ENCODE measurements at places on chromosomes 2 and 18.
A peak's percentile ranks its signal among the peaks of the same experiment; 100 is the strongest.

DNA sequence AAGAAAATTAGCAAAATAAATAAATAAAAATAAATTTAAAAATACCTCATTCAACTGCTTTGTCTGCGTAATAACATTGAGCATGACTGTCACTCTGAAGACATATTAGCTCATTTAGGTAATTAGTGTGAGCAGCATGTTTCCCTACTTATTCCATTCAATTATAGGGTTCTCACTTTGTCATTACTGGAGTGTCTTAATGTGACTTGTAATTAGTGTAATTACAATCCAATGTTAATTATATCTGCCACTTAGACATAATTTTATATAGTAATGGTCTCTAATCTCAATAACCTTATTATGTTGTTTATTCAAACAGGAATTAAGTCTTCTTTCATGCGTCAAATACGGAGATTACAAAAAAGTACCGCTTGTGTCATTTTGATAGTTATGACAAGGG is 893.9 kb upstream of the ACVR2A start:
- DNase-seq: no peak

DNA sequence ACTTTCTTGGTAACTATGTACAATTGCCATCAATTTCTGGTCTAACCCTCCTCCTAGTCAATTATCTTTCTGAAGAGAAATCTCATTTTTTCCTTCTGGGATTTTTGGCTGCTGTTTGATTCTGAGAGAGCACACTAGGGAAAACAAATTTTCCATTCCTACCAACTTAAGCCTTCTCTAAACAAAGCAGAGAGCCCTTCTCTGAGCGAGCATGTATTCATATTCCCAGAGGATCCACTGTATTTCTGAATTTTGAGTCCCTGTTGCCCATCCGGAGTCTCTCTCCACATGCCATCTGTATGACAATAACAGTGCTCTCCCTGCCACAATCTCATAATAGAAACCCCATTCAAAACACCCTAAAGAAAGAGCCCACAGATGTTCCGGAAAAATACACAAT is 78.5 kb downstream of the MAIP1 start:
- no peak for DNase-seq

DNA sequence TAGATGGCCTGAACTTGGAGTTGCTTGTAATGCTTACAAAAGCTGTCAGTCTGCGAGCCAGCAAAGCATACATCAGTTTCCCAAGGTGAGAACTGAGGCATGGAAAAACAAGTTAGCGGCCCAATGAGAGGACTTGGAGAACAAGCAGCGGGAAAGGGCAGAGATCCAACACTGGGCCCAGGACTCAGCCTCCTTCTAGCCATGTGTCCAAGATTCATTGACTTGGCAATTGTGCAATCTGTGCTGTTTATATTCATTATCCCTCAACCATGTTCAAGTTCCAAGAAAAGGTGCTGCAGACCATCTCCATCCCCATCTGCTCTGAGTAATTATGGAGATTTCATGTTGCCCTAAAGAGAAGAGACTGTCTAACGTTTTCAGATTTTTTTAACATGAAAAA is 187.4 kb downstream of the ALK start:
- DNase-seq: no peak

DNA sequence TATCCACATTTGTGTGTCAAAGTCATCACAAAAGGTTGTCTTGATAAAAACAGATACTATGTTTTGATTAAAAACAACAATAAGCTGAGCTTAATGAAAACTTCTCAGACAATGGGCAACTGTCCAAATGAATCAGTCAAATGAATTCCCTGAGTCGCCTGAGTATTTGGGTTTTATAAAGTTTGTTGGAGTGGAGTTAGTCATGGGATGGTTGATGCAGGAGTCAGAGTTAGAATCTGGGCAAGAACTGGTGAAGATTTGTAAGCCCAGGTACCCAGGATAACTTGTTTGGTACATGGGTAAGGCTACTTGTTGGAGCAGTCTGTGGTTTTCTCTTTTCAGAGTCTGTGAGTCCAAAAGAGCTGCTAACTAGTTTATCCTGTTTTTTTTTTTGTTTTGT is 34.4 kb upstream of the RAPGEF4 start:
- no peak for DNase-seq

- no peak for DNase-seq
Observed at GRCh38 chr2:171551836-171552235, 29.6 kb downstream of the CYBRD1 start.

- DNase-seq: no peak
Observed at GRCh38 chr18:34709104-34709503, 994 bp upstream of the DTNA start.

DNA sequence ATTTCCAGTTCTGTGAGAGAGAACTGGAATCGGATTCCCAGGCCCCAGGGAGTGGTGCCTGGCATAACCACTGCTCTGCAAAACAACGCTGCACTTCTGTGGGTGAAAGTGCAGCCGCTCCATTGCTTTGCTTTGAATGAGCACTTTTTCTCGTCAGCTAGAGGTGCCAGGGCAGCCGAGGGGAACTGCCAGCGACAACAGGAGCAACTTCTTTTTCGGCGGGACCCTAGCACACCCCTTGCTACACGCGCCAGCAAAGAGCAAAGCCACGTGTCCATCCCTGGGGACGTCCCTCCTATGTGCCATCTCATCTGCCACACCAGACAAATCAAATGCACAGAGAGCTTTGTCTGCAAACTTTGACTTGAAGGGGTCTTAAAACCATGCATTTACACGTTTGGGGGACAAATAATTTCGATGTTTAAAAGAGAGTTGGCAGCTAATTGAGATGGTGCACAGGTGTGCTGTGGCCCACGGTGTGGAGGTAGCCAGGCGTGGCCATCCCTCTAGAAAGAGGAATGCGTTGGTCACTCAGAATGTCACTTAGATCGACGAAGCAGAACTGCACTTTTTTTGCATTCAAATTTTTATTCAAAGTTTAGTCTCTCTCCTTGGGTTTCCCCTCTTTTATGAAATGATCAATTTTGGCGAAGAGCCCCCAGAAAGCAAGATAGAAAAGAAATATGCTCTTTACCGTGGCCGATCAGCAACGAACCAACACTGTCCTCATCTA is 151.8 kb downstream of the MBP start:
- no peak for DNase-seq

DNA sequence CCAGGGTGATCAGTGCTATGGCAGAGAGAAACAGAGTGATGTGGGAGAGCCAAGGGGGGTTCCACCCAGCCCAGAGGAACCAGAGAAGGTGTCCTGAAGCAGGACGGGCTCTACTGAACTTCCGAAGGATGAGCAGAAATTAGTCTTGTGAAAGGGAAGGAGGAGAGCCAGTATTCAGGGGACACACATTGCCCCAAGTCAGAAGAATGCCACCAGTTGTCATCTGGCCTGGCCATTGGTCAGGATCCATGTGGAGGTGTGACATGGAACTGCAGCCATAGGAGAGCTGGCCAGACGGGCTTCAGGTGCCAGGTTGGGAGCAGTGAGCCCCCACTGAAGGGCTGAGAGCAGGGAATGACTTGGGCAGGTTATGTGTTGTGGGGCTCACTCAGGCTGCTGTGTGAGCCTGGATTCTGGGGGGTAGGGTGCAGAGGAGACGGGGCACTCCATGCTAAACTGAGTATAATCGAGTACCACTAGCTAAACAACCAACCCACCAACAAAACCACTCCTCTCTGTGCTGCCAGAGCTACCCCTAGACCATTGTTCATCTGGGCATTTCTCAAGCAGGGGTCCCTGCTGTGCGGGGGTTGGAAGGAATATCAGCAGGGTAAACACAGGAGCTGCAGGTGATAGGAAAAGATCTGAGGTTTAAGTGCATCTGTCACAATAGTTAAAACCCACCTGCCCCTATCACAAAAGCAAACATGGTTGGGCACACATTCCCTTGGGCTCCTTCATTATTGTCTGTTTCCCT is 25.3 kb downstream of the MARCO start:
- DNase-seq: no peak

DNA sequence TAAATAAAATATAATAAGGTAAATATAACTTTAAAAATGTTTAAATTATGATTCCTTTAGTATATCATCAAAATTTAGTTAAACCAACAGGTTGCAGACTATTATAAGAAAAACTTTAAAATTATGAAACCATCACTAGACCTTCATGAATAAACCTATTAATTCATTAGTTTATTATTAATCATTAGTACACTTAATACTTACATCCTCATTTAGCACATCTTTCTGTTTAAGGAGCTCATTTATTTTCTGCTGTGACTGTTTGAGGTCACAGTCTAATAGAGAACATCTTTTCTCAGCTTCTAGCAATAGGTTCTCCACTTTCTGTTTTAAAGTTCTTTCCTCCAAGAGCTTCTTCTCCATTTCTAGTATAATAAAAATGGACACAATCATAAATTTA is 52.8 kb downstream of the SLC66A3 start:
- no peak for DNase-seq

- DNase-seq: no peak
Observed at GRCh38 chr2:96747061-96747617, 7.3 kb upstream of the LMAN2L start.

DNA sequence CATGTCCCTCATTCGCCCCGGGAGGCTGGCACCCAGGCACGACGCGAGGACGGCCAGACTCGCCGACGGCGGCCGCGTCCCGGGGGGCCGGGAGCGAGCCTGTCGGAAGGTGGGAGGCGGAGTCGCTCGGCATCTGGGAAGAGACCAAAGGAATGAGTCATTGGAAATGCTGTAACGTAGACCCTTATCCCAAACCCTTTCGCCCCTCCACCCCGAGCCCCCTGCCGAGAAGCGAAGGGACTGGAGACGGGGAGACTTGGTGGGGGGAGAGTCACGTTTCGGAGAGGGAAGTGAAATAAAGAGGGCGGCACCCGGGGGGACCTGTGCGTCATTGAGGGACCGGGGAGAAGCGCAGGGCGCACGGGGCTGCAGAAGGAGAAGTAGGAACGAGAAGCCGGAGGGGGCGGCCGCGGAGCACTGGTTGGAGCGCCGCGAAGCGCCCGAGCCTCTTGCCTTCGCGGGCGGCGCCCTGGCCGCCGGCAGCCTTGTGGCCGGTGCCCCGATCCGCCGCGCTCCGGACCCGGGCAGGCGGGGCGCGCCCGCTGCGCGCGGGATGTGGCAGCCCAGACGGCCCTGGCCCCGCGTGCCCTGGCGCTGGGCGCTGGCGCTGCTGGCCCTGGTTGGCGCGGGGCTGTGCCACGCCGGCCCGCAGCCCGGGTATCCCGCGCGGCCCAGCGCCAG is at the start of gene EMILIN2:
Gene EMILIN2, plus strand, starts transcription at position 371 of the 681 bp plus-strand sequence. Its CDS starts 183 bp downstream, at position 554.
- DNase-seq: peak; percentile 52

DNA sequence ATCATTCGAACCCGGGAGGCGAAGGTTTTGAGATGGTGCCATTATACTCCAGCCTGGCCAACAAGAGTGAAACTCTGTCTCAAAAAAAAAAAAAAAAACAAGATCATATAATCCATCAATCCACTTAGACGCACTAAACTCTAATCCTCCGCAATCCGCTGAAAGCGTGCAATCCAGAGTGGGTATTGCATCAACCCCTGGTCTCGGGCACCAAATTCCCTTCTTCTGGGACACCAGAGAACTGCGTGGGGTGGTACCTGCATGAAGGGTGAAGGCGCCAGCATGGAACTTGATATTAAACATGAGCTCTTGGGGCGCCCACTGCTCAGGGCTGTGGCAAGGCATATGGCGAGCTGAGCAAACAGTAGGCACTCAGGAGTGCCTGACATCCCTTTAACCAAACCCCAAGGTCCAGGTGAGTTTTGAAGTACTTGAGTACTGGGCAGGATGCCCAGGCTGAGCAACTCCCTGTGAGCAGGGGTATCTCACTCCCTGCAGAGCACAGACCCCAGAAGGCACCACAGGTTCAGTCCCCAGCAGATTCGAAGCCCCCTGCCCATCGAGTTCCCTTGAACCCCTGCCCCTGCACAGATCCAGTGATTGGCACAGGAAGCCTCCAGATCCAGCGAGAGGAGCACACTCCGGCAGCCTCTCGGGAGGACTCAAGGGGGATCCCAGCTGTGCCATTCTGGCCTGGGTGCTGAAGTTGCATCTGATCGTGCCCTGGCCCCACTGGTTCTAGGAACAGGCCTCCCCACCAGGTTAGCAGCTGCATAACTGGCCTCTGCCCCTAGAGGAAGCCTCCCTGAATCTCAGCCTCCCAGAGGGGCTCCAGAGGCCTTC is 8.0 kb downstream of the ALPI start:
- DNase-seq: no peak

DNA sequence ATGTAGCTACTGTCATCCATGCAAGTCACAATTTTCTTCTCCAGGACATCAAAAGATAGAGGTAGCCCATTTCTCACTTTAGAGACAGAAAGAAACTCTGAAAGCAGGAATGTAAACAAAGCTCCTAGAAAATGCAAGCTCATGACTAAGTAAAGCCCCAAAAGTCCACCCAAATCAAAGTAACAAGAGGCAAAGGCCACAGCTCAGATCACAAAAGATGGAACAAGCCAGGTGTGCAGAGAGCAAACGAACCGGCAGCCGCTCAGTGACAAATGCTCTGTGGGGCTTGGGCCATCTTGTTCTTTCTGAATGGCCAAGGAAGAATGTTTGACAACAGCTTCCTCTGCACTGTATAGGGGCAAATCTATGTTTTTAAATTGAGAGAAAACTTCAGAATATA is 201.0 kb downstream of the CYRIA start:
- no peak for DNase-seq

DNA sequence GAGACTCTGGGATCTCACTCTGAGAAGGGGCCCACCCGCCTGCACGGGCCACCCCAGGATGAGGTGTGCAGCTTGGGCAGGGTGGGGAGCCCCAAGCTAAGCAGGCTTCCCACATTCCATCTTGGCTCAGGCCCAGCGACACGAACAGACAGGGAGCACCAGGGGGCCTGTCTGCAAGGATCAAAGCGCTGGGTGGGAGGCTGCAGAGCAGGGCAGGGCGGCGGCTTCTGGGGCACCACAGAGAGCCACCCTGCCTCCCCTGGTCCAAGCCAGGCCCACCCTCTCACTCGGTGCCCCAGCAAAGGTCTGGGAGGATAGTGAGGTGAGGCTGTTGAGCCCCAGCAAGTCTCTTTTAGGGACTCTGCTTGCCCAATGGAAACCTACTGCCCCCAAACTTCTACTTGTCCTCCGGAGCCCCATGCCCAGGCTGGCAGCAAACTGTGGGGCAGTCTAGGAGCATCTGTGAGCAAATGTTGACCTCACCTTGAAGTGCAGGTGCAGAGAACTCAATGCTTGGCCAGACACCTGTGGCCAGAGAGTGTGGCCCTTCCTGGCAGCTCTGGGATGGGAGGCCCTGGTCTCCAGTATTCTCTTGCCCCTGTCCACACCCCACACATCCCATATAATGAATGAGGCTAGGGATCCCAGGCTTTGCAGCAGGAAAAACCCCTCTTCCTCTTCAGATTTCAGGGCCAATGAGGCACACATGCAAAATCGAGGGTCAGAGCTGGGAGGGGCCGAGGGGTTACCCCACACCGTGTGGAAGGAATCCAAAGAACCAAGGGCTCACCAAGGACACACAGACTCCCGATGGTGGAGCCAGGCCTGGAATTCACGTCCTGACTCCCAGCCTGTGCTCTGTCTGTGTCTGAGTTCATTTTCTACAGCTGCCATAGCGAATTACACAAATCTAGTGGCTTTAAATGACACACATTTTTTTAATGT is 18.8 kb upstream of the GLI2 start:
- DNase-seq: no peak

- DNase-seq: no peak
Observed at GRCh38 chr2:129205766-129206165, 773.7 kb upstream of the RAB6C start.

All from CD4-positive, alpha-beta T cell treated with Interleukin-21 for 1 hour (primary cell).